Epithelial cell of prostate (primary cell): ENCODE measurements at places on chromosomes 12 and 14.

DNA sequence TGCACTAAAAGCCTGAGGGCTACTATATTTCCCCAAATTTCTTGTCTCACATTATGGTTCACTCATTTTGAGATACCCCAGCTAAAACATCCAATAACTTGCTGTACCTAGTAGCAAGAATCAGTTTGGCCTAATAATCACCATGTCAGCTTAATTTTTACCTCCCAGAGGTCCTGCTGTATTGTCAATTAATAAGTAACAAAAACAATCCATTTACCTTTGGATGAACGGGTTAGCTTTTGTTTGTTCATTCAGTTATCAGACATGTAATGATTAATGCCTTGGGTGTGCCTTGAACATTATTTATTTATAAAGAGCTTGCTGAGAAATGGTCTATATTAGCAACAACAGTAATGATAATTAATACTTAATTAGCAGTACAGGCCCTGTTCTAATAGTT lies 57.0 kb downstream of the MON2 start:
- DNase-seq = no peak

DNA sequence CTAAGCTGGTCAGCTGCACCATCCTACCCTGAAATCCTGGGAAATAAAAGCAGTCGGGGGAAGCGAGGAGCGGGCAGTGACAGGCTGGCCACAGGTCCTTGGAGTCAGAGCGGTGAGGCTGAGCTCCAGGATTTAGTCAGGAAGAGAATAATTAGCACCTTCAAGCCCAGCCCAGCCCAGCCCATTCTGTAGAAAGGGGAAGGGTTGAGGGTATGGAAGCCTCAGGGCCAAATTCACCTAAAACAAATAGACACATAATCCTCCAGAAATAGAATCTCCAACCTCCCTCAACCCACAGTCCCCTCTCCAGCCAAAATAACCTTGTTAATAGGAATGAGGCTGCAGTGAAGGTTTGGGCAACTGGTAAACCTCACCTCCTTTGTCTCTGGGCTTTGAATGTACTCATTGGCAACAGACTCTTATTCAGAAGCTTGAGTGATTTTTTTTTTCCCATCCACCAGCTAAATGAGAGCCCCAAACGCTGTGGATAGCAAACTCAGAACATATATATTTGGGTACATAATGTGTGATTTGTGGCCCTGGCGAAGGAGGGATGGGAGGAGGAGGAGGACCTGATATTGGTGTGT lies 334.1 kb downstream of the DPF3 start:
- DNase-seq = no peak

DNA sequence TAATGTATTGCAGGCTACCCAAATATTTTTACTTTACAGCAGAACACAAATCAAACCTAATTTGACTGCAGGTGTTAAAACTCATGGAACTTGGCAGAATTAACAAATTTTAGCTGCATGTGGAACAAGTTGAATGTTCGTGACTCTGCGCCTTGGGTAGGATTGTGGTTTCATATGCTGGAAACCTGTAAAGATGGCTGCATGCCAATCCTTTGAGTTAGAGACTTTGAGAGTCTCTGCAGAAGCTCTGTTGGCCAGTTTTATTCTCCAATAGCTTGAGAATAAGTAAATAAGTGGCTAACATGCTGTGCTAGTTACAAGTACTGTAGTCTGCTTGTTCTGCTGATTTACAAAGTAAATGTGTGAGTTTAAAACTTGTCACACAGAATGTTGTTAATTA lies 77.8 kb downstream of the PDE6H start:
- DNase-seq = no peak

DNA sequence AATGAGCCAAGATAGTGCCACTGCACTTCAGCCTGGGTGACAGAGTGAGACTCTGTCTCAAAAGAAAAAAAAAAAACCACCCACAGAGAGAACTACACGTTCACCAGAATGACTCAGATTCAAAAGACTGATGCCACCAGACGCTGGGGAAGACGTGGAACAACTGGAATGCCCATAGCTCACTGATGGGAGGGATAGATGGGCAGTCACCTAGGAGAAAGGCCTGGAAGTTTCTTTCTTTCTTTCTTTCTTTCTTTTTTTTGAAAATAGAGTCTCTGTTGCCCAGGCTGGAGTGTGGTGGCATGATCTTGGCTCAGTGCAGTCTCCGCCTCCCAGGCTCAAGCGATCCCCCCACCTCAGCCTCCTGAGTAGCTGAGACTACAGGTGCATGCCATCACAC lies 10.0 kb upstream of the KLC1 start:
- DNase-seq = no peak

DNA sequence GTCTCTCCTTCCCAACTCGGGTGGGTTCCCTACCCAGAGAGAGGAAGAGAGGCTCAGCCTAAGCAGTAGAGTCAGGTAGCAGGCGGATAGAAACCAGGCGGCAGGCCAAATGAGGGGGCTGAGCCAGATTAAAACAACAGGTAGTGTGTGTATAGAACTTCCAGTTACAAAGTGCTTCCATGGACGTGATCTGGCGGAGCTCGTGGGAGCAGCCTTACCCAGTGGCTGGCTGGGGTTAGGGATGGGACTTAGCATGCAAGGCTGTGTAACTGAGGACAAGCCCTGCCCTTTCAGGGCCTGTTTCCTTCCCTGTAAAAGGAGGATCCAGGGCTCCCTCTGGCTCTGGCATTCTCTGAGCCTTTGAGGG lies 8.3 kb downstream of the KRT80 start:
- DNase-seq = peak; percentile 31

DNA sequence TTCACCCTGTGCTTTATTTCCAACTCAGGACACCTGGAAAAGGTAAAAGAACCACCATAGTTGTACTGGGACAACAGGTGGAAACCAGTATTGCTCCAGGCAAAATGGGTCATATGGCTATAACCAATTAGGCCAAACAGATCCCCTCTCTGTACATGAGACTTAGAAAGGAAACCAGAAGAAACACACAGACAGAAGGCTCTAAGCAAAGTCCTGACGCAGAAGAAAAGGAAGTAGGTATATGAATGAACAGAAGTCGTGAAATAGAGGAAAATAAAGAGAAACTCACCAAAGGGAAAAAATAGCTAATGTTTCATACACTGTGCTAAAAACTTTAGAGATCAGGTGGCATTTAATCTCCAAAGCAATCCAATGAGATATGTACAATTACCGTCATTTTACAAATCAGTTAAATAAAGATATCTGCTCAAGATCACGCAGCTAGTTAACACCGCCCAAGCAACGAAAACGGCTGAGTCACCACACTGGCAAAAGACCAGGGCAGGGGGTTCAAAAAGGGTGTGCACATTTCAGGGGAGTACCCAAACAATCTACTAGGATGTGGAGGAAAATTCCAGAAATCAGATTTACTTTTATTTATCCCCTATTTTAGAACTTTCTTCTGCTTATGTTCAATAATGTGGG lies 82.3 kb downstream of the ITPR2 start:
- DNase-seq = no peak

- no peak for DNase-seq
These were observed 3.7 kb upstream of the KLRC1 start for GRCh38 chr12:10456856-10457255.

GRCh38 chr12:53868511-53868986 lies 70.1 kb upstream of the HOXC13 start:
- DNase-seq = no peak

GRCh38 chr12:75982169-75982564 lies 49.4 kb downstream of the PHLDA1 start:
- no peak for DNase-seq

DNA sequence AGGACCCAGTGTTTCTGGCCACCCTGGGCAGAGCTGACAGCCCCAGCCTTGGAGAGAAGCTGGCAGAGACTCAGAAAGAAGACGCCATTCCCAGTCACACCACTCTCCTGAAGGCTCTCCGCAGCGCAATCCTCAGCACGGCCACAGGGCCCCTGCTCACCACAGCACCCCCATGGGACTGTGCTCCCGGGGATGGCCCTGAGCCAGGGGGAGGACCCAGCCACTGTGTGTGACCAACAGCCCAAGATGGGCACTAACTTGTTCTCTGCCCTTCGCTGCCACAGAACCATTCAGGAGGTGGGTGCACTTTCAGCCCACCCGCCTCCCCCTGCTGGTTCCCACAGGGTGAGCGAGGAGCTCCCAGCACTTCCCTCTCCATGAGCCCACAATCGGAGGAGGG lies 57.1 kb downstream of the CCNK start:
- no peak for DNase-seq

DNA sequence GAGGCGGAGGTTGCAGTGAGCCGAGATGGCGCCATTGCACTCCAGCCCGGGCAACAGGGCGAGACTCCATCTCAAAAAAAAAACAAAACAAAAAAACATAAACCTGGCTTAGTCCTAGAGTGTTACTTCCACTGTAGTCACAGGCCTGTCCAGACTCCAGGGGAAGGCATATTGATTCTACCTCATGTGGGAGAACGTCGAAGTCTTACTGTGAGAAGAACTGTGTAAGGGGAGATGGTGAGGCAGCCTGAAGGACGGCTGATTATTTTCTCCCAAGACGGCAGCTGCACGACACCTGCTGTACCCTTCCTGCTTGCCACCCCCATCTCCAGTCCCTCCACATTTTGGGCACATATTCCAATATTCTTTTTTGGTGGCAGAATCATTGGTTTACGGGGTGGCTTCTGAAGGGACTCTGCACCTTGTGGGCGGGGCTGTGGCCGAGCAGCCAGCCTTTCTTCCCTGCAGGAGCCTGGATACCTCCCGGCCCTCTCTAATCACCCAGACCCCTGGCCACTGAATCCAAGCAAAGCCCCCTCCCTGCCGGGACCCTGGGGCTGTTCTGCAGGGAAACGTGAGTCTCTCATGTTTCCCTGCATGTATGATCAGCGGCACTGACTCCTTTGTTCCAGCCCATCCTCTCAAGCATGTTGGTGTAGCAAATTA lies 12.2 kb upstream of the KLC1 start:
- DNase-seq = no peak

- DNase-seq = no peak
These were observed 47.1 kb downstream of the RPGRIP1 start for GRCh38 chr14:21326972-21327371.

DNA sequence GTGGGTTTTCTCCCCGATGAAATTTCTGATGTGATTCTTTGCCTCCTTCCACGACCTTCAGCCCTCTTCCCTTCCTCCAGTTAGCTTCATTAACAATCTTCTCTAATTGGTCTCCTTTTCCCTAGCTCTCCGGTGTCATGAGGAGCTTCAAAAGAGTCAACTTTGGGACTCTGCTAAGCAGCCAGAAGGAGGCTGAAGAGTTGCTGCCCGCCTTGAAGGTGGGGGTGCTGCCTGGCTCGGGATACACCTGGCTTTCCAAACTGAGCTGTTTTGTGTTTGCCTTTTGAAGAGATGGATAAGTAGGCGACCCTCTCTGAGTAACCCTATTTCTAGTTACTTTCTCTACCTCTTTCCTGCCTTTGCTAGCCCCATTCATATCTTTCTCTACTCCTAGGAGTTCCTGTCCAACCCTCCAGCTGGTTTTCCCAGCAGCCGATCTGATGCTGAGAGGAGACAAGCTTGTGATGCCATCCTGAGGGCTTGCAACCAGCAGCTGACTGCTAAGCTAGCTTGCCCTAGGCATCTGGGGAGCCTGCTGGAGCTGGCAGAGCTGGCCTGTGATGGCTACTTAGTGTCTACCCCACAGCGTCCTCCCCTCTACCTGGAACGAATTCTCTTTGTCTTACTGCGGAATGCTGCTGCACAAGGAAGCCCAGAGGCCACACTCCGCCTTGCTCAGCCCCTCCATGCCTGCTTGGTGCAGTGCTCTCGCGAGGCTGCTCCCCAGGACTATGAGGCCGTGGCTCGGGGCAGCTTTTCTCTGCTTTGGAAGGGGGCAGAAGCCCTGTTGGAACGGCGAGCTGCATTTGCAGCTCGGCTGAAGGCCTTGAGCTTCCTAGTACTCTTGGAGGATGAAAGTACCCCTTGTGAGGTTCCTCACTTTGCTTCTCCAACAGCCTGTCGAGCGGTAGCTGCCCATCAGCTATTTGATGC lies 797 bp downstream of the ESPL1 start:
- no peak for DNase-seq

- DNase-seq = no peak
These were observed 254.6 kb downstream of the SEC23A start for GRCh38 chr14:38848243-38848935.

DNA sequence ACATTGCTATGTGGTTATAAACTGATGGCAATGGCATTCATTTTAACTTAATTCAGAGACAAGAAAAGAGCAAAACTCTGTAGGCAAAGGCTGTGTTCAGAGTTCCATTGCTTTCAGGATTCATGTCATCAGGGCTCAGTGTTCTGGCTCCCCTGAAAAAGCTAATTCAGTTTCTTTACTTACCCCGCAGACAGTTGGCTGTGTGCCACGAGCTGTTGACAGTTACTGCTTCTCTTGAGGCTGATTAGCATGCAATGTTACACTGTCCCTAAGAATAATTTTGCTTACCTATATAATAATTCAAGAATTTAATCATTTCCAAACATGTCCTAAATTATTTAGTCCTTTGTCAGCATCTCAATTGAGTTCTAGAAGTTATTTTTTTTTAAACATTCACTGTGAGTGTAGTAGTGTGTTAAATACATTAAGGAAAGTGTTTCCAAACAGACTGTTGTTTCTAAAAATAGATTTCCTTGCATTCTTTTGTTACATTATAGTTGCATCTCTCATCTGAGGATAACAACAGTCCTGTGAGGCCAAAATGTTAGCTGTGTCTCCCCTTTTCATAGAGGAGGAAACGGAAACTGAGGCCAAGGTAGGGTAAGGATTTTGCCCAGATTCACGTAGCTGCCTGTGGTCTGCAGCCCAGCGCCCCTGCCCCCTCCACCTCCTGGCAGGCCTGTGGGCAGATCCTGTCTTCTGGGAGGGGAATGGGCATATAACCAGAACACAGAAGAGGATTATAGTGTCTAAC lies 98.6 kb downstream of the PELI2 start:
- DNase-seq = no peak

DNA sequence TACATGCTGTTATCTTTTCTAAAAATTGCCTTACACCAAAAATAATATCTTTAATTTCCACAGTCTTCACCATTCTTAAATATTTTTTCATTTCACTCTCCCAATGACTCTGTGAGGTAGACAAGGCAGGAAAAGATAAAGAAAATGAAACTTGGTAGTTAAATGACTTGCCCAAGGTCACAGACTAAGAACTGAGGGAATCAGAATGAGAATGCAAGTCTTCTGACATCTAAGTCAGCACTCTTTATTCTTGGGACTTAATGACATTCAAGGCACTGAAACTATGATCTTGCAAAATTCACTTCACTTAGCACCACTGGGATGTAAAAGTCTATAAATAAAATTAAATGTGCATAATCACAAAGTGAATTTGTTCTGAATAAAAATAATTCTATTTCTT lies 104.5 kb downstream of the SLC2A13 start:
- DNase-seq = no peak

GRCh38 chr12:54148560-54149429 lies 40.0 kb downstream of the SMUG1 start:
- no peak for DNase-seq

DNA sequence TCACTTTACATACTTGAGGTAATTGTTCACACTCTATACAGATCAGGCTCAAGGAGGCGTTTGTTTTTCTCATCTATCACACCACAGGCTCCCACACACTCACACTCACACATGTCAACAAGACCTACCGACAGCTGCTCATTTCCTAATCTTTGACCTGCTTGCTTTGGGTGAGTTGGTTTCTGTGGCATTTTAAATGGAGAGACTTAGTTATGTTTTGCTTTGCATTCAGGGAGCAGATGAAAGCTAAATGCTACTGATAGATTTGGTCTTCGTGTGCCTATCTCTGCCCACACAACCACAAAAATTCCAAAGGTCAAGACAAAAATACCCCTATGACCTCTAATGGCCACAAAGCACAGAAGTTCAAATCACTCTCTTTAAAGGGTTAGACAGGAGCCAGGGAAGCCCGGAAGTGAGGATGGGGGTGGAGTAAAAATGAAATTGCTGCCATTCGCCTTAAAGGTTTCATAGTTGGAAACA lies 203.5 kb upstream of the G2E3 start:
- DNase-seq = no peak
